Central memory CD8-positive, alpha-beta T cell (primary cell): ENCODE measurements at places on chromosomes 11 and 22.

DNA sequence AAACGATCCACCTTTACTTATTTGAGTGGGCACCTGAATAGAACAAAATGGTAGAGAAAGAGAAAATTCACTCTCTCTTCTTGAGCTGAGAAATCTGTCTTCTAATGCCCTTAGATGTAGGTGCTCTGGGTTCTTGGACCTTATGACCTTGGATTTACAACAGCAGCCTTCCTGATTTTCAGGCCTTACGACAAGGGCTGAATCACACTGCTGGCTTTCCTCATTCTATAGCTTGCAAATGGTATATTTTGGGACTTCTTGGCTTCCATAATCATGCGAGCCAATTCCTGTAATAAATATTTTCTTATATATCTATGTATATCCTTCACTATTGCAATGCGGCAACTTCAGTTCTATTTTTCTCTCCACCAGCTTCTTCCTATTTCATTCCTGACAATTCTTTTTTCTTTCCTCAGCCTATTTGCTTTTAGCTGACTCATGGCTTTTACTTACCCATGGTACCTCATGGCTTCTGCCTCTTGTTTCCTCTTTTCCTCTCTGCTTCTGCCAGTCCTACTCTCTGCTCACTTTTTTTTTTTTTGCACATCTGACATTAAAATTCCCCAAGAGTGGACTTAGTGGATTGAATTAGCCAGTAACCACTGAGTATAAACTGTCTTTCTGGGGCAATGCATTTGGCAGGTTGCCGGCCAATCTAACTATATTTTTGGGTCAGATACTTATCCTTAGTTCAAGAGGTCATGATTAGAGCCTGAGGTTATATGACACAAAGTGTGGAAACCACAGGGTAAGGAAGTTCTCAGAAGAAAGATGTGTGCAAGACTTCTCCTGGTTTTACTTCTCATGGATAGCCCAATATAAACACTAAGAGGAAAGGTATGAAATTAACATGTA, 359.5 kb downstream of the TMEM135 start:
- no peaks in the 10 kb centered on the region for H3K4me1 ChIP-seq
- H3K27ac ChIP-seq, result no peak overlapping the region
- no peak for DNase-seq

DNA sequence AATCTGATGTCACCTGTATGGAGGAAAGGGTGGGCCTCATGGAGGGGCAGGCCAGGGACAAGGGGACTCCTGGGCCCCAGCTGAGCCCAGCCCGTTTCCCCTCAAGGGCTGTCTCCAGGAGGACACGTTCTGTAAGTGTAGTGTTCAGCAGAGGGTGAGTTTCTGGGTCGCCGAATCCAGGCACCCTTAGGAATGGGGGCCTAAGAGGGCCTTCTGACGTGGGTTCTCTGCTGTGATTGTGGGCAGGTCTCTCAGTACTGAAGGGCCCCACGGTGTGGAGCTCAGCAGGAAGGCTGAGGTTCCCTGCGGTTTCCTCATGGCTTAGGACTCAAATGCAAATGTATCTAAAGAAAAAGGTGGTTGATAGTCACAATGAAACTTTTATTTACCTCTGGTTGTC, 6.5 kb downstream of the PTDSS2 start:
- H3K36me3 ChIP-seq, result peaks cover 12% of the 10 kb centered on the region
- peak overlapping the region; percentile 90 for H3K27ac ChIP-seq
- peak overlapping the region; percentile 53 for H3K4me3 ChIP-seq
- H3K4me1 ChIP-seq, result peaks cover 31% of the 10 kb centered on the region
- DNase-seq, result no peak

GRCh38 chr11:77172666-77172982, 44.6 kb downstream of the MYO7A start:
- H3K27ac ChIP-seq, result no peak overlapping the region
- no peak overlapping the region for H3K4me3 ChIP-seq
- H3K4me1 ChIP-seq, result no peaks in the 10 kb centered on the region
- peaks cover 1% of the 10 kb centered on the region for H3K36me3 ChIP-seq
- DNase-seq, result no peak

GRCh38 chr22:20233351-20234313, 34.5 kb downstream of the RTN4R start:
- H3K4me1 ChIP-seq, result peaks cover 5% of the 10 kb centered on the region
- H3K27me3 ChIP-seq, result no peaks in the 10 kb centered on the region
- no peak for DNase-seq
- peak overlapping the region; percentile 46 for H3K27ac ChIP-seq
- peaks cover 1% of the 10 kb centered on the region for H3K36me3 ChIP-seq

DNA sequence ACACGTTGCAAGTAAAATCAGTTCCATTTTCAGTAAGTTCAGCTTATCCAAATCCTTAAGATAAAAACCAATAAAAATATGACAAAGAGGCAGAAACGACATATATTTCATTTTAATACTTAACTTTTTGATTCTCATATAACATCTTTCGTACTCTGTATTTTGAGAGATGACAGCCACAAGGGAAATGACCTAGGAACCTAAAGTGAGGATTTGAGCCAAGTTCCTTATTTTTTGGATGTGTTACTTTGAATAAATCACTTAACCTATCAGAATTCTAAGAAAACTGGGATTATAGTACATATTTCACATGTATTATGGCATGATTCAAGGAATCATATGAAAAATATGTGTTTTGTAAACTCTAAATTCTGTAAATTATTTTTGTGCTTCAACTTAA, 143.6 kb upstream of the TRPC6 start:
- H3K36me3 ChIP-seq, result no peaks in the 10 kb centered on the region
- H3K4me3 ChIP-seq, result no peak overlapping the region
- H3K27me3 ChIP-seq, result no peaks in the 10 kb centered on the region
- H3K4me1 ChIP-seq, result no peaks in the 10 kb centered on the region

DNA sequence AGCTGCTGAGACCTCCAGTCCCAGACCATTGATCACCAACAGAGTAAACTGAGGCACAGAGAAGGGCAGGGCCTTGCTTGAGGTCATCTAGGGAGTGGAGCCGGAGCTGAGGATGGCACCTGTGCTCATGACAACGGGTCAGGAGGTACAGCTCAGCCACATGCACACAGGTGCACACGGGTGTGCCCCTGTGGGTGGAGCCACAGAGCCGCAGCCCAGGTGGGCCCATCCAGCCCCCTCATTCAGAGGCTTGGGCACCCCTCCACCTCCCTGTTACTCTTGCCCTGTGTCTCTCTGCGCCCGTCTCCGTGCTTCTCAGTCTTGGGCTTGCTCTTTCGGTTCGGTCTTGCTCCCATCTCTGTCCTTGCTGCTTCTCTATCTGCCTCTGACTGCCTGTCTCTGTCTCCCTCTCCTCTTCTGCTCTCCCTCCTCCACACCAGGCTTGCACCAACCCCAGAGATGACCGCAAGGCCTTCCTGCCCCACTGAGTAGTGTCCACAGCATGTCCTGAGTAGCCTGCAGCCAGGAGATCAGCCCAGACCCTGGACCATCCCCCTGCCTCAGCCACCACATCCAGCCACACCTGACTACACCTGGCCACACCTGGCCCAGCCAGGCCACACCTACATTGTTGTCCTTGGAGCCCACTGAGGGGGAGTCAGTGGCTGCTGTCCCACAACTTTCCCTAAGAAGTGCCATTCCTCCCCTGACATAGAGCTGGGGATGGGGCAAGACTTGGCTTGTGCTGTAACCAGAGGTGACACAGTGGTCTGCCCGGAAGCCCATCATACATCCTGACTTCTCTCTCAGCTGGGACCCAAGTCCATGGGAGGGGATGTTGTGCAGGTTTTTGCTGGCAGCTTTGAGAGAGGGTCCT, 39.3 kb upstream of the CRYBB3 start:
- peak overlapping the region; percentile 64 for H3K27ac ChIP-seq
- H3K36me3 ChIP-seq, result peaks cover 10% of the 10 kb centered on the region
- no peak overlapping the region for H3K4me3 ChIP-seq
- H3K4me1 ChIP-seq, result peaks cover 32% of the 10 kb centered on the region
- no peak for DNase-seq
- H3K27me3 ChIP-seq, result no peaks in the 10 kb centered on the region

GRCh38 chr11:115466122-115466521, 38.1 kb downstream of the CADM1 start:
- DNase-seq, result no peak
- peaks cover 4% of the 10 kb centered on the region for H3K36me3 ChIP-seq
- no peak overlapping the region for H3K4me3 ChIP-seq
- no peak overlapping the region for H3K27ac ChIP-seq
- H3K27me3 ChIP-seq, result peaks cover 29% of the 10 kb centered on the region
- H3K4me1 ChIP-seq, result no peaks in the 10 kb centered on the region

GRCh38 chr22:25081409-25081824, 118.2 kb upstream of the CRYBB3 start:
- H3K27ac ChIP-seq, result peak overlapping the region; percentile 81
- H3K4me1 ChIP-seq, result peaks cover 62% of the 10 kb centered on the region
- H3K4me3 ChIP-seq, result peak overlapping the region; percentile 8
- H3K36me3 ChIP-seq, result peaks cover 6% of the 10 kb centered on the region

GRCh38 chr11:47531666-47532065, 21.3 kb downstream of the CELF1 start:
- H3K4me3 ChIP-seq, result peak overlapping the region; percentile 16
- H3K27me3 ChIP-seq, result no peaks in the 10 kb centered on the region
- H3K4me1 ChIP-seq, result peaks cover 44% of the 10 kb centered on the region
- peaks cover 28% of the 10 kb centered on the region for H3K36me3 ChIP-seq
- no peak for DNase-seq

GRCh38 chr11:93133488-93134109, 64.2 kb downstream of the SLC36A4 start:
- no peaks in the 10 kb centered on the region for H3K4me1 ChIP-seq
- peaks cover 2% of the 10 kb centered on the region for H3K27me3 ChIP-seq
- no peak for DNase-seq
- H3K36me3 ChIP-seq, result no peaks in the 10 kb centered on the region
- no peak overlapping the region for H3K4me3 ChIP-seq
- H3K27ac ChIP-seq, result no peak overlapping the region

DNA sequence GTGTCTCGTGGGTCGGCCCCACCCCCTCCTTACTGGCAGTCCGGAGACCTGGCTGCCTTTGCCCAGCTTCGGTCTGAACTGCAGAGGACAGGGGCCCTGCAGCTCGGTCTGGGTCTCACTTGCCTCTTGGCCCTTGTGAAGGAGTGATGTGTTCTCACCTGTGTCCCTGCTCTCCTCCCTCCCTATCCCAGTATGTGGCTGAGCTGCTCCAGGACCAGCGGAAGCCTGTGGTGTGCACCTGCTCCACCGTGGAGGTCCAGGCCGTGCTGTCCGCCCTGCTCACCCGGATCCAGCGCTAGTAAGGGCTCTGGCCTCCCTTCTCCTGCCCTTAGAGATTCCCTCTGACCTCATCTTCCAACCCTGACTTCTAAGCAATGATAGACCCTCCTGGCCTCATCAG, 35.7 kb upstream of the RAB1B start:
- H3K36me3 ChIP-seq, result peaks cover 55% of the 10 kb centered on the region
- H3K27me3 ChIP-seq, result no peaks in the 10 kb centered on the region
- peaks cover 17% of the 10 kb centered on the region for H3K4me1 ChIP-seq
- DNase-seq, result no peak
- H3K4me3 ChIP-seq, result no peak overlapping the region

DNA sequence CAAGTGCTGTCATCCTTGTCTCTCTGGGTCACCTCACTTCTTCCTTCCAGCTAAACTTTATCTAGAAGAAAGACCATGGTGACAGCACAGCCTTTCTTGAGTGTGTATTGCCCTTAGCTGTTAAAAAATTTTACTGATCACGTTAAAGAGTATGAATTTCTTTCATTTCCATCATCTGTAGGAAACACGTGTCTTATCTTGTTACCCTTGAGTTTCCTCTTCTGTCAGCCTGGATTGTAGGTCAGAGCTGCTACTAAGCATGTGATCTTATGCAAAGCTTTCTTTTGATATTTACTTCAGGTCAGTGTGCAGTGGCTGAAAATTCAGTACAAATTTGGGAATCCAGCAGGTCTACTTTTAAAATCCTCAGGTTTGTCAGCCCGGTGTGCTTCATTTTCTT, 512.2 kb upstream of the ARHGAP42 start:
- H3K4me3 ChIP-seq, result no peak overlapping the region
- no peak overlapping the region for H3K27ac ChIP-seq

GRCh38 chr11:132161403-132162078, 791.1 kb downstream of the NTM start:
- no peaks in the 10 kb centered on the region for H3K4me1 ChIP-seq
- no peaks in the 10 kb centered on the region for H3K36me3 ChIP-seq
- no peak for DNase-seq
- H3K27me3 ChIP-seq, result no peaks in the 10 kb centered on the region
- H3K4me3 ChIP-seq, result no peak overlapping the region
- H3K27ac ChIP-seq, result no peak overlapping the region

- DNase-seq, result peak; percentile 59
- no peak within 1 kb of the TSS for H3K27ac ChIP-seq
- H3K27me3 ChIP-seq, result no peaks in the 10 kb centered on the region
- H3K4me3 ChIP-seq, result peak within 1 kb of the TSS; percentile 74
- H3K4me1 ChIP-seq, result peaks cover 7% of the 10 kb centered on the region
- no peaks in the 10 kb centered on the region for H3K36me3 ChIP-seq
Measured at GRCh38 chr22:50269970-50270665, at the start of gene MAPK11. TSS of gene MAPK11 (minus strand) at chr22:50270380. CDS start at chr22:50270292, 88 bp downstream.

DNA sequence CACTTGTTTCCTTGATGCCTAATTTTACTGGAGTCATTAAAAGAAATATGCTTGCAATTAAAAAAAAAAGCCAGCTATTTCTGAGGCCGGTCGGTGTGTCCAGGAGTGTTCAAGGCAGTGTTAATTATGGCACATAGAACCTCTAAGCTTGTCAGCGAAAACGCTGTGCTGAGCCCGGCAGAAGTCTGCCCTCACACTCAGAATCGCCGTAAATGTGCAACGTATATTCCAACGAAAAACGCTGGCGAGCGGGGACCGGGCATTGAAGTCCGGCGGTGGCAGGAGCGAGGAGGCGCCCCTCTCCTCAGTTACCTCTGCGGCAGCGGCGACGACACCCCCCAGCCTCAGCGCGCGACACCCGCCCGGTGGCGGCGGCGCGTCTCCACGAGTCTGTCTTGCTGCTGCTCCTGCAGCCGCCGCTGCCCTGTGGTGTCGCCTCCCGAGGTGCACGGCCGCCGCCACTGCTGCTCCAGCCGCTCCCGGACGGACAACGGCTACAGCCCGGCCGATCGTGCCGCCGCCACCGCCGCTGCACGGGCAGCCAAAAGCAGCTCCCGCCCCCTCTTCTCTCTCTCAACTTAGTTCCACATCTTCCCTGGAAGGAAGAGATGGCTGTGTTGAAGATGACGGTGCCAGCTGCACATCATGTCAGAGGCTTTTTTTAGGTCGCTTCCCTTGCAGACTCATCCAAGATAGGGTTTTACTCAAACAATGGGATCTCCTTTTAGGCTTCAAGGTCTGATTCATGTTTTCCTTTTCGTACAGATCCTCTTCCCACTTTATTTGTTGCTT, 56.0 kb downstream of the JAM3 start:
- no peak overlapping the region for H3K27ac ChIP-seq
- peak overlapping the region; percentile 38 for H3K4me3 ChIP-seq
- peaks cover 77% of the 10 kb centered on the region for H3K27me3 ChIP-seq
- no peaks in the 10 kb centered on the region for H3K36me3 ChIP-seq

- DNase-seq, result no peak
- H3K4me3 ChIP-seq, result no peak overlapping the region
- H3K27ac ChIP-seq, result no peak overlapping the region
- H3K27me3 ChIP-seq, result no peaks in the 10 kb centered on the region
Measured at GRCh38 chr11:107387666-107388065, 70.0 kb downstream of the CWF19L2 start.

DNA sequence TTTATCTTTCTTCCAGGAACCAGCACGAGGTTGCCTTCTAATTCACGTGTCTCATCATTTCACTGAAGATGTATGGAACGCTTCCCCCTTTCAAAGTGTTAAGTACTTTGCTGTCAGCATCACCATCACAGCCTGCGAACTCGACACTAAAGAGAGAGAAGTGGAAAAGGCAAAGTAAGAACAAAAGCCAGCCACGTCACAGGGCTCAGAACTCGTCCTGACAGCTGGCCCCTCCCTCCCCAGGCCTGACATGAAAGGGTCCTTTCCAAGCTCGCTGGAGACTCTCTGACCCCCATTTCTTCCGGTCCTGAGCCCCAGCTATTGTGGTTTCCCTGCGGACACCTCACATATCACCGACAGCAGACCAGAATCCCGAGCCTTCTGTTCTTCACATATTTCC, 177.8 kb upstream of the NTM start:
- H3K27ac ChIP-seq, result no peak overlapping the region
- DNase-seq, result no peak
- H3K27me3 ChIP-seq, result no peaks in the 10 kb centered on the region
- no peak overlapping the region for H3K4me3 ChIP-seq
